ENCODE measurements at places on chromosomes 2 and 18.

DNA sequence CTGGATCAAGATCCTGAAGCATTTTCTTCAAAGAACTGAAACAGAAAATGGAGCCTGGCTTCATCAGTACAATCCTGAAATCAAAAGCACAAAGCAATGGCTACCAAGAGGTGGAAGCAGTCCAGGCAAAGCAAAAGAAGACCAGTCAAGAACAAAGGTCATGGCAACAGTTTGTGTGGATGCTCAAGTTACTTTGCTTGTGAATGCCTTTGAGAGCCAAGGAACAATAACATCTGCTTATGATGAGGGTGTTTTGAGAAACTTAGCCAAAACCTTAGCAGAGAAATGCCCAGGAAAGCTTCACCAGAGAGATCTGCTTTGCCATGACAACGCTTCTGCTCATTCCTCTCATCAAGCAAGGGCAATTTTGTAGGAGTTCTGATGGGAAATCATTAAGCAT, 723.1 kb downstream of the TMEM182 start:
- no peak for DNase-seq

DNA sequence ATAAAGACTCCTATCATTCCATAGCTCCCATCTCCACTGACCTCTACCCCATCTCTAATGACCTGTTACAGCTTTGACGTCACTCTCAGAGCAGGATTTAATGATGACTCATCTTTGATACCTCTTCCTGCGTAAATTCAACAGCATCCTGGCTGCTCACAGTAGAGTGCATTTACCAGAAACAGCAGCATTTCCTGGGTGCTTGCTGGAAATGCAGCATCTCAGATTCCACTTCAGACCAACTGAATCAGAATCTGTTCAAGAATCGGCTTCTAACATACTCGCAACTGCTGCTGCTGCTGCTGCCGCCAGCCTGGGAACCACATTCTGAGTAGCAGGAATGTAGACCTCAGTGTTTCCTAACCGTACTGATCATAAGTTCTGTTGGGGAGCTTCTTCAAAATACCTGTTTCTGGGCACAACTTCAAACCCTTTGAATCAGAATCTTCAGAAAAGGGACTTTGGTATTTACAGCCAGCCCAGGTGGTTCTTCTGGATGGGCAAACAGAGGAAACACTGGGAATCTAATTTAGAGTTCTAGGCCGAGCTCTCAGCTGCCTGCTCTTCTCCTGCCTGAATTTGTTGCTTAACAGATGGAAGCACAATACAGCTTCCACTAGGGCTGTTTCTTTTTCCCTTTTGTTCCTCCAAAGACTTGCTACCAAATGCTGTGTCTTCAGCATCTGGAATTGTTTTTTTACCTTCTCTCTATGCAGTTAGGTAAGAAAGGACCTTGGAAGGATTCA, 241.4 kb downstream of the NCKAP5 start:
- DNase-seq, result peak; percentile 4

GRCh38 chr2:236668531-236668969, 98.9 kb downstream of the ACKR3 start:
- no peak for DNase-seq

DNA sequence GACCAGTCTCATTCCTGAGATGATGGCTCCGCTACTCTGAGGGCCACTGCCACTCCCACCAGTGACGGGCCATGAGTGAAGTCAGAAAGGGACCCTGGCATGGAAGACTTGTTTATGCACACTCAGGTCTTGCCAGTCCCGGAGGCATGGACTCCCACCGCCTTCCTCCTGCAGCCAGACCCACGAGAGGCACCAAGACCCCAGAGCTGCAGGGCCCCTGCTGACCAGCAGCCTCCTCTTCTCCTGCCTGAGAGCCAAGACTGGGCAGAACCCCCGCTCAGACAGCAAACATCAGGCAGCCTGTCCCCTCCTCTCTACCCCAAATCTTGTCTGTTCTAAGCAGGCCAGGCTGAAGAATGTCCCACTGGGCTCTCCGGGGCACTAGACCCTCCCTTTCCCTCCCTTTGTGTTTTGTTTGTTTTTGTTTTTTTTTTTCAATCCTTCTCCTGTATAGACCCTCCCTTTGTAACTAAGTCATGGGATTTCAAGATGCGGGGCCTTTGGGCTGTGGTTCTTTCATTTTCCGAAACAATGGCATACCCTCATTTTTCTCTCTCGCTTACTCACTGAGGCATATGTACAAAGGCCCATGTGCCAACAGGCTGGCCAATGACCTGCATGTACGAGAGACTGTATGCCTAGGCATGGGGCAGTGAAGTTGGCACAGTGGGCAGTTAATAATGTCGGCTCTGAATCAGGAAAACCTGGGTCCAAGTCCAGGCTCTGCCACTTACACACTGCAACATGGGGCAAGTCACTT, 24.3 kb upstream of the MAPRE3 start:
- DNase-seq, result no peak

GRCh38 chr2:66431274-66431642, 3.7 kb upstream of the MEIS1 start:
- DNase-seq, result no peak
